Fibroblast of skin of back (primary cell): ENCODE measurements at places on chromosomes 1 and 21.
A peak's percentile ranks its signal among the peaks of the same experiment; 100 is the strongest.

GRCh38 chr1:243580984-243581383 lies 269.1 kb downstream of the AKT3 start:
- DNase-seq = no peak

DNA sequence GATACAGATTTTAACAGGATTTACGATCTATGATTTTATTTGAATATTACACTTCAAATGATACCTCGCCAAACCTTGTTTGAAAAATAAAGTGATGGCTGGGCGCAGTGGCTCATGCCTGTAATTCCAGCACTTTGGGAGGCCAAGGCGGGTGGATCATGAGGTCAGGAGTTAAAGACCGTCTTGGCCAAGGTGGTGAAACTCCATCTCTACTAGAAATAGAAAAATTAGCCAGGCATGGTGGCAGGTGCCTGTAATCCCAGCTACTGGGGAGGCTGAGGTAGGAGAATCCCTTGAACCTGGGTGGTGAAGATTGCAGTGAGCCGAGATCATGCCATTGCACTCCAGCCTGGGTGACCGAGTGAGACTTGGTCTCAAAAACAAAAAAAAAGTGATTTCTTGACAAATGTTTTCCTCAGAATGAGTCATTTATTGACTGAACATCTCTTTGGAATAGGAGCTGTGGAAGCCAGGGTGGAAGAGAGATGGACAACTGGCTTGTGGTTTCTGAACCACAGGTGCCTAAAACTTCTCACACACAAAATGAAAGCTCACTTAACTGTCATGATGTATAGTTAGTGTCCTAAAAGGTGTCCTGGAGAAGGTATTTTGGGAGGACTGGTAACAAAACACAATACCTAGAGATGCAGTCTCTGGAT lies 11.9 kb downstream of the PKNOX1 start:
- no peak for DNase-seq

- DNase-seq = no peak
These were observed 282.7 kb downstream of the NPHP4 start for GRCh38 chr1:5709461-5709975.

DNA sequence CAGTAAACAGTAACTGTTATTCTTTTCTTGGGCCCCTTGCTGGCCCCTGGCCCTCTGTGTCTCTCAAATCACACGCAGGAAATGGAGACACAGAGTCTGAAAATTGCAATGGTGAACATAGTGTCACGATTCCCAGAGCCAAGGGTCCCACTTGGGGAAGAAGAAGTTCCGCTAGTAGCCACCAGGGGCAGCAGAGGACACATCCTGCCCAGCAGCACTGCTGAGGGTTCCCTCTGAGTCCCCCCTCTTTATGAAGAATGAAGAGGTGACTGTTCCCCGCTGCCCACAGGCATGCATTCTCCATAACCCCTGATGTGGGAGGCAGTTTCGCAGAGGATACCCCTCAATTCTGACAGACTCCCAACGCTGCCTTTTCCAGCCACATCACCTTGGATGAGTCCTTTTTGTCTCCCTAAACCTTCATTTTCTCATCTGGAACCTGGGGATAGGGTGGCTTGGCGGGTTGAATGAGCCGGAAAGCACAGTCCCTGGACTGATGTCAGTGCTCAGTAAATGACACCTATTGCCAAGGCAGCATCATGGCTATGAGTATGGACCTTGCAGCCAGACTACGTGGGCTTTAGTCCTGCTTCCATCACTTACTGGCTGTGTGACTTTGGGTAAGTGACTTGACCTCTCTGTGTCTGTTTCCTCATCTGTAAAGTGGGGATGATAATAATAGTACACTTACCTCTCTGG lies 238.0 kb upstream of the TMEM51 start:
- peak; percentile 29 for DNase-seq
